ENCODE measurements at places on chromosomes 2 and 18.

- no peak for DNase-seq
These were observed 62.0 kb upstream of the ASAP2 start for GRCh38 chr2:9144617-9145016.

- no peak for DNase-seq
These were observed 27.6 kb downstream of the ANKAR start for GRCh38 chr2:189702071-189702470.

DNA sequence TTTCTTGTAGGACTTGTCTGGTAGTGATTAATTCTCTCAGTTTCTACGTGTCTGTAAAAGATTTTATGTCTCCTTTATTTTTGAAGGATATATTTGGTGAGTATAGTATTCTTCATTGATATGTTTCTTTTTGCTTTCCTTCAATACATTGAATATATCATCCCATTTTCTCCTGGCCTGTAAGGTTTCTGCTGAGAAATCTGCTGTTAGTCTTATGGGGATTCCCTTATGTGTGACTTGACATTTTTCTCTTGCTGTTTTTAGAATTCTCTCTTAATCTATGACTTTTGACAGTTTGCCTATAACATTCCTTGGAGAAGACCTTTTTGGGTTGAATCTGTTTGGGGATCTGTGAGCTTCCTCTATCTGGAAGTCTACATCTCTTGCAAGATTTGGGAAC is 281.0 kb upstream of the MEIS1 start:
- no peak for DNase-seq

- DNase-seq, result no peak
These were observed 119.3 kb downstream of the PRKCE start for GRCh38 chr2:45770811-45771210.

DNA sequence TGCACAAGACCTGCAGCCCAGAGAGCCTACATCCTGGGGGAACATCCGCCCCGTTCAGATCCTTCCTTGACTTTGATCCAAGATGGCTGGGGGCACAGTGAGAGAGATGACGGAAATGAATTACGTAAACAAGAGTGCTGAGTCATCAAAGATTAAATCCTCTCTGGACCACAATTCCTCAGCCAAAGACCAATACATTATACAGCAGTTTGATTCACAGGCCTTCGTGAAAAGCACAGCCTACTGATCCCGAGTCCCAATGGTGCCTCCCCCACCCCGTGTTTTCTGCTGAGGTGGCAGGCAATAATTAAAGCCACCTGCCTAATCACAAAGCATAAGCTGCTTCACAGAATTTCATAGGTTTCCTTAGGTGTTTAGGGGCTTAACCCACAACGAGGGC is 43.0 kb downstream of the MYO5B start:
- no peak for DNase-seq

- no peak for DNase-seq
These were observed 120.7 kb downstream of the SCG2 start for GRCh38 chr2:223481486-223481885.

DNA sequence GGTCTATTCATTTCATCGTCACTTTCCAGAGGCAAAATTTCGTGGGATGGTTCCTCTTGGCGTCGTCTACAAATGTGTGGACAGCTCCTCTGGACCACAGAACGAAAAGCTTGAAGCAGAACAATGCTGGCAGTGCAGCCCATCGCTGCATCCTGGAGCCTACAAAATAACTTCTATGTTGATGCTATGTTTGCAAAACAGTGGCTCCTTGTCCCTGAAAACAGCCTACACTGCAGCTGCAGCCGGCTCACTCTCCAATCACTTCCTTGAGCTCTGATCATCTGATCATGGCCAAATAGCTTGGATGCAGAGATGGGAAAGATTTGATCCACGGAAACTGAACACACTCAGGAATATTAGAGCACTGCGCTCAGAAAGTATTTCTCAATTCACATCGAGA is 60.0 kb downstream of the DOCK10 start:
- peak; percentile 75 for DNase-seq

- DNase-seq, result no peak
These were observed 300.5 kb downstream of the CCDC74A start for GRCh38 chr2:131828164-131828561.

- DNase-seq, result no peak
These were observed 1.6 kb downstream of the OR6B3 start for GRCh38 chr2:240051697-240052096.

- DNase-seq, result no peak
These were observed 43.6 kb downstream of the QPCT start for GRCh38 chr2:37388074-37388473.

DNA sequence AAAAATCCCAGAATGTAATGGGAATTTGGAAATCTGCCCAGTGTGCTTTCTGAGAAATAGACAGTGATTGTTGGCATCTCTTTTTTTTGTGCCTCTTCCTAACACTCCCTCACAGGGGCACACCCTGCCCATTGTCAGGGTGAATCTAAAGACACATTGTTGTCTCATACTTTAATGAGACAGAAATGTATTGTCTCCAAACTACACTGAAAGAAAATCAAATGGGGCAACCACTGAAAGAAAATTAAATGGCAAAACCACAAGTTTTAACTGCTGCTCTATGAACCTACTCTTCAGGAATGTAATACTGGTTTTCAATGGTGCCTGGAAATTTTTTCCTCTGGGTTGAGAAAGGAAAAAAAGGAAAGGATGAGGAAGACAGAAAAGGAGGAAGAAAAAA is 43.2 kb upstream of the GLS start:
- DNase-seq, result no peak

- DNase-seq, result no peak
These were observed 167.1 kb upstream of the COPS8 start for GRCh38 chr2:236918545-236918944.

- no peak for DNase-seq
These were observed 15.8 kb downstream of the TMEM131 start for GRCh38 chr2:97979904-97980303.

- peak; percentile 87 for DNase-seq
These were observed 36.8 kb upstream of the SEMA4C start for GRCh38 chr2:96906729-96907114.

DNA sequence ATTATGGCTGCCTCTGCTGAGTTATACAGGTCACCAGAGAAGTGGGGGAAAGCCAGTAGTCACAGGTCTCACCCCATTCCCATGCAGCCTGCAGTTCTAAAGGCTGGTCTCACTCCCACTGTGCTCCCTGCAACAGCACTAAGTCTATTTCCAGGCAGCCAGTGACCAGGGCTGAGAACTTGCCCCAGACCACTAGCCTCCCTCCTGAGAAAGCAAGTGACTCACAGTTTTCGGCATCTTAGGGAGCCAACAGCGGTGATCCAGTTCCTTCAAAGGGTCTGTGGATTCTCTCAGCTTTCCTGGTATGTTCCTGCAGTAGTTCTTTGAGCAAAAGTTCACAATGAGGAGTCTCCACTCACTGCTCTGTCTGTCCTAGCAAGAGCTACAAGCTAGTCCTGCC is 329.6 kb upstream of the MAP2 start:
- DNase-seq, result no peak

DNA sequence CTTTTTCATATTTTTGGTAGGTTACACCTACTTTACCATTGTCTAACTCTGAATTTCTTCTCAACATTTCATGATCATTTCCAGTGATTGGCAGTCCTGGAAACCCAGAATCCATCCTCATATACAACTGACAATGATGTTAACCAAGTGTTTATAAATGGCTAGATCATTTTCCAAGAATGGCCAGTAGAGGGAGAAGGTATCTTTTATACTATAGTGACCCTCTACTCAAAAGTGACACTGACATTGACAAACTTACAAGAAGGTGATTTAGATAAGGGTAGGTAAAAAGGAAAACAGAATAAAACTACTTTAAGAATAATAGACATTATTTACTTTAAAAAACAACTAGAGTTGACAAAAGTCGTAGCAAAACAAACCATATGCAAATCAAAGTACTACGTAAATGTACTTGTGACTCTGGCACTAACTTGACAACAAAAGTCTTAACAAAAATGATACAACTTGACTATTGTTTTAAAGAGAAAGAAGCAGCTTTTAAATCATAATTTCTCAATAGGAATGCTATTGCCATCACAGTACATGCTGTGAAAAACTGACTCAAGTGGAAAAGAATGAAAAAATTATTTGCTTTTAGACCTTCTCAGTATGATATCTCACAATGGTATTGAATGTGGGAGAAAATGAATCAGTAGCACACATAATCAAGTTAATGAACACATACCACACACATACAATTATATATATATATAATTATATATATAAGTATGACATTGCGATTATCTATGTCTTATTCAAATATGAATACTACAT is 76.6 kb upstream of the GRB14 start:
- DNase-seq, result no peak

GRCh38 chr2:8189316-8189715 is 492.5 kb upstream of the ID2 start:
- no peak for DNase-seq

GRCh38 chr2:86140969-86141392 is 34.9 kb downstream of the PTCD3 start:
- DNase-seq, result no peak

- DNase-seq, result no peak
These were observed 107.5 kb upstream of the SPATS2L start for GRCh38 chr2:200199005-200199404.

DNA sequence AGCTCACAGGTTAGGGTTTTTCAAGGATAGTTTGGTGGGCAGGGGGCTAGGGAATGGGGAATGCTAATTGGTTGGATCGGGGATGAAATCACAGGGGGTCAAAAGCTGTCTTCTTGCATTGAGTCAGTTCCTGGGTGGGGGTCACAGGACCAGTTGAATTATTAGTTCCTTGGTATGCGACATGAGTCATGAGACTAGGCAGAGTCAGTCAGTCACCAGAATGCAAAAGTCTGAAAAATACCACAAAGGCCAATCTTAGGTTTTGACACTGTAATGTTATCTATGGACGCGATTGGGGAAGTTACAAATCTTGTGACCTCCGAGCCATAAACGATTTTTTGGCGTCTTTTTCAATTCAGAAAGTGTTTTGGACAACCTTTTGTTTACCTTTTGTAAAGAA is 101.2 kb downstream of the ZNF519 start:
- no peak for DNase-seq

GRCh38 chr18:57780318-57780705 is 22.8 kb downstream of the ATP8B1 start:
- peak; percentile 54 for DNase-seq

- DNase-seq, result no peak
These were observed 2.7 kb upstream of the WIPF1 start for GRCh38 chr2:174600349-174600748.

- DNase-seq, result no peak
These were observed 173.3 kb downstream of the ANKRD44 start for GRCh38 chr2:197137231-197137630.

GRCh38 chr2:12742891-12743290 is 26.2 kb downstream of the TRIB2 start:
- DNase-seq, result peak; percentile 0

DNA sequence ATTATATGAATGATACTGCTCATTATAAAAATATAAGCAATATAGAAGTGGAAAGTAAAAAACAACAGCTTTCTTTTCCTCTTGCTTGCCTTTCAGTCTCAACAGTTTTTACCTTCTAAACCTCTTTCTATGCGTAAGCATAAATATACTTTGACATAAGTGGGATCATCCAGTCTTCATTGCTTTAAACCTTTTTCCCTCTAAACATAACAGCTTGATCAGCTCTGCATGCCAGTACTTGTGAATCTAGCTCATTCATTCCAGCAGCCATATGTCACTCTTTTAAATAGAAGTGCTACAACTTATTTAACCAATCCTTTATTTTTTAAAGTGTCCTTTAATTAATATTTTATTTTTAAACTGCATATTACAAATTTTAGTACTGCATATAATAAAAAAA is 88.1 kb downstream of the TTC27 start:
- DNase-seq, result no peak

GRCh38 chr2:224668123-224668909 is 47.8 kb downstream of the CCDC195 start:
- no peak for DNase-seq

DNA sequence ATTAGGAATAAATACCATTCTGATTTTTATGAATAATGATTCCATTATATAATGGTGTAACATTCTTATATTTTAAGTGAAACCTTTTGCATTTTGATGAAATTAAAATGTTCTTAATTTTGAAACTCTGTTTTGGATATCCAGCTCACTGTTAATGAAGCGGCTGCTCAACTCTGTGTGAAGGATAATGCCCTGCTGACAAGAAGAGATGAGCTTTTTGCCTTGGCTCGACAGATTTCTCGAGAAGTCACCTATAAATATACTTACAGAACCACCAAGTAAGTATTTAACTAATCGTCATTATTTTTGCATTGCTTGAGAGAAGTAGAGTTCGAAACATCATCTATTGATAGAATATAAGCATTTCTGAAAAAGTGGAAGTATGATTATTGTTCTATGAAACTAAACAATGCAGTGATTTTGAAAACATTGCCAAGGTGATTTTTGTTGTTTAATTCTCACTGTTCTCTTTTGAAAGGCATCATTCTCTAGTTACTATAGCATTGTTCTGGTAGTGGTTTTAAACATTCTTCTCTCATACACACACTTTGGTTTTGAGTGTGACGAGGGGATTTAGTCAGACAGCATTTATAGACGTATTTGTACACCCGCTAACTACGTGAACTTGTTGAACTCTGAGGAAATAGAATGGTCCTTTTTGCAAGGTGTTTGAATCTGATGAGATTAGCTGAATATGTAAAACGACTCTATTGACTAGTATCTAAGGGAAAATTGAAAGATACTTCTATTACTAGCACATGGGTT is 21.5 kb downstream of the NAB1 start:
- DNase-seq, result no peak

DNA sequence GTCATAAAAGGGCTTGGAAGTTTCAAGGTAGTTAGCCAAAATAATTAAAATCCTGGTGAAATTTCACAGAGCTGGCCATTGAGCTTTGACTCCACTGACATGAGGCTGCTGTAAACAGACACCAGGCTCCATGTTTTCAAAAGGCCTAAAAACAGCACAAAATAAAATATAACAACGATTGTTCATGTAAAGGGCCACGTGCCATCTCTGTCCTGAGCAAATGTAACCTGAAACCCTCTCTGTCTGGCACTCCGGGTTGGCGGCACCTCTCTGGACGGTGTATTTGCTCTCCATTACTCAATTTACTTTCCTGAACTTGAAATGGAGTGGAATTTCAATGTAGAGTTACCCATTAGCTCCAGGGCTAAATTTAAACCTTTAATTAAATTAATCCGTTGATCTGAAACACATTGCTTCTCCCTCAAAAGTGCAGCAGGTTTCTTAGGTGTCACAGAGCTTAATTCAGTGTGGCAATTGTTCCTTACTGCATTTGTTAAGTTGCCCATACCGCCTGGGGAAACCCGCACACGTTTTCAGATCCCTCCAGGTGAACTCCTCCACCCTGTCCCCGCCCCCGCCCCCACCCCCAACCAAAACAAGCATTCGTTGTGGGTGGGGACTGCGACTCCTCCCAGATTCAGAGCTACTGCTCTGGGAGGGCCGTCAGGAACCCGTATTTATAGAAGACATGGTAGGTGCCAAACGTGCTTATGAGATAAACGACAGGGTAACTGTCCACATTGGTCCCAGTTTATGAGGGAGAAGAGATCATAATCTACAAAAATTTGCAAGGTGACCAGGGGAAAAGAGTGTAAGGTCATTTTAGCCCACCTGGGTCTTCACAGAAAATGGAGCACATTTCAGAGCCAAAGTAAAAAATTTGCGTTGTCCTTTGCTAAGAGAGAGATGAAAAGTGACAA is 1.2 kb upstream of the CABLES1 start:
- DNase-seq, result no peak
